ENCODE measurements at places on chromosomes 7 and 10.

DNA sequence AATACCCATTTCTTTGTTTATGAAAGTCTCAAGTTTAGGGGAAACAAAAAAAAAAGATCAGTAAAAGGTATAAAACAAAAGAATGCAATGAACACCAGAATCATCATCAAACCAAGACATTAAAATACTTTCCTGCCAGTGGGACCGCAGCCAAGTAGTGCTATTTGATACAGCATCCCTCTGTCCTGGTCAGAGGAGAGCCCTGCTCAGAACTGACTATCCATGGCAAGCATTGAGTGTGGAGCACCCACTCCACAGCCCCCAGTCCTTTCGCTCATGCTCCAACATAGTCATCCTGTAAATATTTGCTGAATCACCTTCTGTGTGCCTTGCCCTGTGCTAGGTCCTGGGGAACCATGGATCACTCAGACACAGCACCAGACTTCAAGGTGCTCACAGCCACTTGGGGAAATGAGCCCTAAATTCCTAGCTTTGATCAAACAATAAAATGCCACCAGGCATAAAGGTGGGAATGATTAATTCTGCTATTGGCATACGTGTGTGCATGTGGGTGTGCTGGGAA lies 213.6 kb upstream of the TBX20 start:
- no peak for DNase-seq

- DNase-seq: no peak
Observed at GRCh38 chr7:85104432-85105205, 82.2 kb downstream of the SEMA3D start.

DNA sequence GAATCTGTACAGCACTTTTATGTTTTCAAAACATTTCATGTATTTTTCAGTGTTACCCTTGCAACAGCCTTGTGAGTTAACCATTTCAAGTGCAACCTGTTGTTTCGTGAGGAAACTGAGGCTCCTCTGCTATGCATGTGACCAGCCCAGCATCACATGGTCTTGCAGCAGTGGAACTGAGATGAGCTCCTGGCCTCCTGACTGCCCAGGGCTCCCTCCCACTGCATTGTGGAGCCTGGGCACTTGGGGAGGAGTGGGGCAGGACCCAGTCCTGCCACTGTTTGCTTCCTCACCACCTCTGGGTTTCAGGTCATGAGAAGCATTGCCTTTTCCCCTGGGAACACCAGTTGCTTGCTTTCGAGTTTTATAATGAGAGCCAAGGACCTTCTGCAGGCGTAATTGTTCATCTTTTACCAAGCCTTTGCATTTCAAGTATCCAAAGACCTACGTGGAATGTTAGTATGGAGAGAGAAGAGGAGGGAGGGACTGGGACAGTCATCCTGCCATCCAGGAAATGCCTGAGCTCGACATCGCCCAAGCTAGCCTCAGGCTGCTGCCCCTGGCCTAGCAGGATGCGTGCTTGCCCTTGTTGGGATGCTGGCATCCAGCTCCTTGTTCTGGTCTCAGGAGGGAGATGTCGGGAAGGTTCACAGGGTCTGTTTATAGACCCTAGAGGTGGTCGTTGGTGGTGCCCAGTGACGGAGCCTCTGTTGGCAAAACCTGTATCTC lies 32.3 kb upstream of the BHLHA15 start:
- no peak for DNase-seq

DNA sequence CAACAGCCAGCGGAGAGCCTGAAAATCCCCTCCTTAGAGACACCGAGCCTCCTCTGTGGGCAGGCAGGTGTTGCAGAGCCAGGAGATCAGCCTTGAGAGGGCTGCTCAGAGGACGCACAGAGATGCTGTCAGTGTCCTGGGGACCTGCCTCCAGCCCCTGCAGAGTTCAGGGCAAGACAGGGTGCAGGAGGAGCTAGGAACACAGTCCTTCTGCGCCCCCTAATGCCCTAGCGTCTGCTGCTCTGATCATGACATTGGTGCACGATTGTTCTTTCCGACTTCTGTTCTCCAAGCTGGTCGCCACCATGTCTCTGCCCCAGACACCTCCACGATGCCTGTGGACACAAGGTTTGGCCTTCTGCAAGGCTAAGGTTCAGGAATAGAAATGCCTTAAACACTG lies 613.7 kb upstream of the MKI67 start:
- no peak for DNase-seq

DNA sequence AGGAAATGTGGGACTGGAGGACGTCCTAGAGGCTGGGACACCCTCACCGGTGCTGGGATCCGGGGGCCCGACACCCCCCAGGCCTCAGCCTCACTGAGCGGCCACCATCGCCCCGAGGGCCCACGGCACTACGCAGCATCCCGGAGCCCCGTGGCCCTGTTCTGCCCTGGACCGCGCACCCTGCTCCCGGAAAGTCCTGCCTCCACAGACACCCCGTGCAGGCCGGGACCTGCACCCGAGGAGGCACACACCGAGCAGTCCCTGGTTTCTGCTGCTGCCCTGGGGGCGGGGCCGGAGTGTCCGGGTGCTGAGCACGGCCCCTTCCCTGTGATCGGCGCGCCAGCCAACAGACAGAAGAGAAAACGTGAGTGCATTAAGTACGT lies 18.1 kb upstream of the KNDC1 start:
- DNase-seq: no peak

GRCh38 chr10:104329735-104330134 lies 8.5 kb downstream of the ITPRIP start:
- DNase-seq: no peak

- no peak for DNase-seq
Observed at GRCh38 chr10:70918851-70919530, 30.6 kb upstream of the PCBD1 start.

DNA sequence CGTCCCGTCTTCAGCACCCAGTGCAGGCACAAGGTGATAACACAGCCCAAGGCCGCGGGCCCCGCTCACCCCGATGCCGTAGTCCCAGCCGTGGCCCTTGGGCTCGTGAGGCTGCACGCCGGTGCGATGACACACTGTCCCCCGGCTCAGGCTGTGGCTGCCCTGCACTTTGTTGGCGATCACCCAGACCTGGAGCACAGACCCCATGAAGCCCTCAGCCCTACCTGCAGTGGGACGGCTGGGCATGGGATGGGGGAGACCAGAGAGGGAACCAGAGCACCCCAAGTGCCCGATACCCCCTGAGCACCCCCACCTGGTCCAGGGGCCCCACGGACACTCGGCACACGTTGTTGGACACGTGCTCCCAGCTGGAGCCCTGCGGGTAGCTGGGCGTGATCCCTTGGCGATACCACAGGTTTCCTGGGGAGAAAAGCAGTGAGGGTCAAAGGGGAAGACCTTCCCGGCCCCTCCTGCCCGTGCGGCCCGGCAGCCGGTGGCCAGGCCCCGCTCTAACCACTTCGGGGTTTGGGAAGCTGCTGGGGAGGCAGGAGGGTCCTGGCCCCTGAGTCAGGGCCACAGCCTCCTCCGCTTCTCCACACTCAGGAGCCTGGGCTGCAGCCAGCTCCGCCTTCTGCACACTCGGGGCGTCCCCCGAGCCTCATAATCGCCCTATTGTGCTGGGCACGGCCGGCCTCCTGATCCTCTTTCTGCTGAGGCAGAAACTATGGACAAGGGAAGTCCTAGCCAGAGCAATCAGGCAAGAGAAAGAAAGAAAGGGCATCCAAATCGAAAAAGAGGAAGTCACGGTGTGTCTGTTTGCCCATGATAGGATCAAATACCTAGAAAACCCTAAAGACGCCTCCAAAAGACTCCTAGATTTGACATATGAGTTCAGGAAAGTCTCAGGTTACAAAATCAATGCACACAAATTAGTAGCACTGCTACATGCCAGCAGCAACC lies 6.7 kb downstream of the BHLHA15 start:
- DNase-seq: no peak

DNA sequence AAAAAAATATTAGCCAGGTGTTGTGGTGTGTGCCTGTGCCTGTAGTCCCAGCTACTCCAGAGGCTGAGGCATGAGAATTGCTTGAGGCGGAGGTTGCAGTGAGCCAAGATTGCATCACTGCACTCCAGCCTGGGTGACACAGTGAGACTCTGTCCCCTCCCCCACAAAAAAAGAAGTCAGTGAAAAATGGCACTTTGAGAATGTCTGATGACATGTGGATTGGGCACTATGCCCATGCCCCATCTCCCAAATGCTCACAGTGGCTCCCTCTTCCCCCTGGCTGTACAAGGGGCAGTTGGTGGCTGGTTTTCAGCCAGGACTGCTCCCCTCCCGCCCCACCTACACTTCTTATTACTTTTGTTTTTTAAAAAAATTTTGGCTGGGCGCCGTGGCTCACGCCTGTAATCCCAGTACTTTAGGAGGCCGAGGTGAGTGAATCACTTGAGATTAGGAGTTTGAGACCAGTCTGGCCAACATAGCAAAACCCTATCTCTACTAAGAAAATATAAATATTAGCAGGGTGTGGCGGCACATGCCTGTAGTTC lies 26.1 kb downstream of the IL15RA start:
- no peak for DNase-seq

- DNase-seq: no peak
Observed at GRCh38 chr10:88113232-88113631, 249.8 kb downstream of the PTEN start.

DNA sequence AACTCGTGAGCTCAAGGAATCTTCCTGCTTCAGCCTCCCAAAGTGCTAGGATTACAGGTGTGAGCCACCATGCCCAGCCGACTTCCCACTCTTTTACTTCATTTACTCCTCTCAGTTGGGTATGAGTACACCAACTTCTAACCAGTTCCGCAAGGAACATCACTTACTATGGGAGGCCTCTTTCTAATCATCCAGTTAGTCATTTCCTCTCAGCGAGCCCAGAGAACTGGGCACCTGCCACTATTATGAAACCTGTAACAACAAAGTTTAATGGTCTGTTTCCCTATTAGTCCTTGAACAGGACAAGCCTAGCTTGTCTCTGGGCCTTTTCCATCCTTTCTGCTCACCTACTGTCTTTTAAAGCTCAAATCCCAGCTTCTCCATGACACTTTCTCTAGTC lies 88.8 kb downstream of the DNMBP start:
- no peak for DNase-seq

DNA sequence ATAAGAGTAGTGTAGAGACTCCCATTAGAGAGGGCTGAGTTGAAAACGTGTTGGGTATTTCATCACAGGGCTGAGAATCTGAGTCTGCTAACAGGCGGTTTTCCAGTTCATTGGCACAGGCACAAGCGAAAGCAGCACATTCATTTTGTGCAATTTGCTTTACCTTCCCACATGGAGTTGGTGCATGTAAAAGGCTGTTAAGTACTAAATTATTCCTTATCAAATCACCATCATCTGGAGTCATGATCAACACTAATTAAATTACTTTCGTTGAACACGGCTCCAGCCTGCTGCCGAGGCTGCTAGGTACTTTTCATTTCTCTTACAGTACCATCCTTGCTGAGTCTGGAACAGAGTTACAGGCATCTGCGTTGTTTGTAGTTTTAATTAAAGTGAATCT lies 43.8 kb downstream of the ETV1 start:
- DNase-seq: no peak

- no peak for DNase-seq
Observed at GRCh38 chr7:83441-83840, 108.9 kb upstream of the FAM20C start.

- DNase-seq: no peak
Observed at GRCh38 chr7:85851571-85852193, 664.8 kb upstream of the SEMA3D start.

- DNase-seq: no peak
Observed at GRCh38 chr7:95225301-95225700, 99.0 kb downstream of the PON1 start.

- DNase-seq: no peak
Observed at GRCh38 chr7:78234634-78235033, 436.1 kb downstream of the PHTF2 start.

DNA sequence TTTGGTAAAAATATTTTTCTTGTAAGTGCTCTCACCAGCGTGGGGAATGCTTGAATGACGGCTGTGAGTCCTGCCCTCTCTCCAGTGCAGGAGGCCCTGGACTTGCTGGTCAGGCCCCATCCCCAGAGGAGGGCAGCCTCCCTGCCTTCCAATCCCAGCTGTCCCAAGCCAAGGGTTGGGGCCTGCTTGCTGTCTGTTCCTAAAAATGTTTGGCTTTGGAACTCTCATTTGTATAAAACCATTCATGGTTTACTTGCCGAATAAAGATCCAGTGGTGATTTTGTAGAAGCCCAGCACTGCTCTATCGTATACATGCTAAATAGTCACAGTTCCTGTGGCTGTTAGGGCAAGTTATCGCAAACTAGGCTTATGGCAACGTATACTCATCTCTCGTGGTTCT lies 121.7 kb downstream of the GLRX3 start:
- DNase-seq: no peak

DNA sequence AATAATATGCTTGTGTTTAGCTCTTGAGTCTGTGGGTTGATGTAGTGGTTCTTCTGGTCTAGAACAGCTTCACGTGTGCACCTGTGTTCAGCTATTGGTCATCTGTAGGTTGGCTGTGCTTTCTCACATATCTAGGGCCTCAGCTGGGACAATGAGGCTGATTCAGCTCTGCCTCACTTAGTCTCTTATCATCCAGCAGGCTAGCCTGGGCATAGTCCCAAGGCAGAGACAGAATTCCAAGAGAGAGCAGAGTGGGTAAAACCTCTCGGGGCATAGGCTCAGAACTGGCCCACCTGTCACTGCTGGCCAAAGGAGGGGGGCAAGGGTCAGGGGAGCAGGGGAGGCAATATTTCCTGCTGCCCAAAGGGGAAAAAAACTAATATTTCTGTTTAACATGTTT lies 32.0 kb upstream of the MXI1 start:
- no peak for DNase-seq

DNA sequence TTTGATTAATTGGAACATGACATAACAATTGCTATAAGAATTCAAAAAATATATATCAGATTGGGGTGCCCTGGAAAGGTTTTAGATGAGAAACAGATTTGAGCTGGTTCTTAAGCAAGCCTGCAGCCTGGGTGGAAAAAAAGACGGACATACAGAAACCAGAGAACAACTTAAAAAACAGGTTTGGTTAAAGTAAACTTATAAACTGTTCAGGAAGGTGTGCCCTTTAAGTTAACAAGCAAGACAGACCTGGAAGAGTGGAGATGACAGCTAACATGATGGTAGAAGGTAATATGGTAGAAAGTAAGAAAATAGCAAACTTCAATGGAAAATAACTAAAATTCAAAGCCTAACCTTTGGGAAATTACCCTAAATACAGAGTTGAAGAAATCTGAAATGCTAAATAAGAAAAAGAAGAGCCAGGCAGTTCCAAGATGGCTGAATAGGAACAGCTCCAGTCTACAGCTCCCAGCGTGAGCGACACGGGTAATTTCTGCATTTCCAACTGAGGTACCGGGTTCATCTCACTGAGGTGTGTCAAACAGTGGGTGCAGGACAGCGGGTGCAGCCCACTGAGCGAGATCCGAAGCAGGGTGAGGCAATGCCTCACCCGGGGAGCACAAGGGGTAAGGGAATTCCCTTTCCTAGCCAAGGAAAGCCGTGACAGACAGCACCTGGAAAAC lies 52.2 kb downstream of the CADPS2 start:
- no peak for DNase-seq

GRCh38 chr10:104080762-104081161 lies 4.9 kb downstream of the COL17A1 start:
- DNase-seq: no peak

DNA sequence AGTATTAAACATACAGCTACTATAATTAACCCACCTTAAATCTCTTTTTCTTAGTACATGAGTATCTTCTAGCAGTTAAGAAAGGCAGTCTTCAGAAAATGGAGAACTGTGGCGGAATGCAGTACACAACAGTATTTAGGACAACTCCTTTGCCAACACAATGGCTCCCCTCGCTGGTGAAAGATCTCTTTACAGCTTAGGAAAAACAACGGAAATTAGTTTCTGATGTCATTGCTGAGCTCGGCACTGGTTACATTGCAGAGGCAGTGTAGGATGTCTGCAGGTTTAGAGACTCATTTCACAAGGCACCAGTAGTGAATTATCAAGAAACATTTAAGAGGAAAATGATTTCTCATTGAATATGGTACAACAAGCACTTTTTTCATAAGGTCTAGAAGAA lies 43.4 kb downstream of the GLRX3 start:
- DNase-seq: no peak
